ENCODE measurements at places on chromosomes 7 and 10.

DNA sequence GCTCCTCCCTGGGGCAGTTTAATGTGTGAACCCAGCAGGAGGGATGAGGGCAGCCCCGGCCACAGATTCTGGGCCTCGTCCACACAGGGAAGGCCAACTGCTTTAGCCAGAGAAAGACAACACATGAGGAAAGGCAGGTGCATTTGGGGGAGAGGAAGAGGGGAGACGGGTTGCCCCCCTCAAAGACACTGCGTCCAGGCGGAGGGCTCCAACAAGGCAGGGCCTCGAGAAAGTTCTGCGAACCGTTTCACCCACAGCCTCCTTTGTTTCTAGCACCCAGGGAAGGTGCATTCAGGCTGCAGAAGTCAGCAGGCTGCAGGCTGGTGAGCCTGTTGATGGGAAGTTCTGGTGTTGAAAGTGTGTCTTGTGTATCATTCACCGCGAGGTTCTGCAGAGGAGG, 10.1 kb downstream of the FOXL3 start:
- no peak for DNase-seq

DNA sequence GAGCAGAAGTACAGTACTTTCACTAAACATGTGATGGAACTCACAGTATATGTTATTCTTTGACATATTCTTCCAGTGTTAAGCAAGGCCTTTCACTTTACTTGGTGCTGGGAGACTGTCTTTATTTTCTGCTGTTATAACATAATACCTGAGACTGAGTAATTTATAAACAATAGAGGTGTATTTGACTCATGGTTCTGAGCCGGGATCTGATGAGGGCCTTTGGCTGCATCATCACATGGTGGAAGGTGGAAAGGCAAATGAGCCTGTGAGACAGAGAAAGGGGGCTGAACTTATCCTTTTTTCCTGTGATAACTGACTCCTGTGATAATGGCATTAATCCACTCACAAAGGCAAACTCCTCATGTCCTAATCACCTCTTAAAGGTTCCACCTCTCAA, 1.4 kb downstream of the SUPV3L1 start:
- DNase-seq = no peak

DNA sequence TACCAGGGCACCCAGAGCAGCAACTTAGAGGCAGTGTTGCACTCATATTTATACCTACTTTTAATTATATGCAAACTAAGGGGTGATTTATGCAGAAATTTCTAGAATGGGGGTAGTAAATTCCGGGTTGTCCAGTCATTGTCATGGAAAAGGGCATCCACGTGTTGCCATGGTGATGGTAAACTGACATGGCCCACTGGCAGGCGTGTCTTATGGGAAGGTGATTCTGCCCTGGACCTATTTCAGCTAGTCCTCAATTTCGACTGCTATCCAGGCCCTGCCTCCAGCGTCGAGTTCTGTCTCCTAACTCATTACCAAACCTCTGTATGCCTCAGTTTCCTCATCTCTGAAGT, 12.8 kb downstream of the SNX8 start:
- DNase-seq = no peak

DNA sequence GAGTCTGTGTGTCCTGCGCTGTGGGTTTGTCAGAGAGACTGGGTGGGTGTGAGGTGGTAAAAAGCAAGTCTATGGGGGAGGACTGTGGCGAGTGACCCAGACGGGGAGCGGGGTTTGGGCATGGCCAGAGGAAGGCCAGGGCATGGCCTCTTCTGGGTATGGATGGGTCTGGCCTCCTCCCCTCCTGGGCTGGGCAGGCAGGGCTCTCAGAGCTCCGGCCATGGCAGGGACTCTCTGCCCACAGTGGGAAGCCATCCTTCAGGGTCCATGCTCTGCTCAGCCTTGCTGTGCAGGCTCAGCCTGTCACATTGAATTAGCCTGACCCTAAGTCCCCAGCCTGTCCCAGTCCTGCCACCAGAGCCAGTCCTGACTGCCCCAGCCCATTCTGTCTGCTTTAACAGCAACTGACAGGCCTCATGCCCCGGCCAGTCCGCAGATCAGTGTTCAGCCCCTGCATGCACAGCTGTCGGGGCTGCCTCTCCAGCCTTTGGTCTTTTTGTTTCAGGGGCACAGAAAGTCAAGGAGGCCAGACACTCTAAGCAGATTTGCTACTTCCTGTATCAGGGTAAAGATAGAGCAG, 7.9 kb downstream of the ANTXRL start:
- DNase-seq = no peak

- no peak for DNase-seq
These were observed 376 bp downstream of the GNA12 start for GRCh38 chr7:2843711-2844152.

GRCh38 chr7:83921271-83921940, 272.5 kb upstream of the SEMA3E start:
- no peak for DNase-seq

DNA sequence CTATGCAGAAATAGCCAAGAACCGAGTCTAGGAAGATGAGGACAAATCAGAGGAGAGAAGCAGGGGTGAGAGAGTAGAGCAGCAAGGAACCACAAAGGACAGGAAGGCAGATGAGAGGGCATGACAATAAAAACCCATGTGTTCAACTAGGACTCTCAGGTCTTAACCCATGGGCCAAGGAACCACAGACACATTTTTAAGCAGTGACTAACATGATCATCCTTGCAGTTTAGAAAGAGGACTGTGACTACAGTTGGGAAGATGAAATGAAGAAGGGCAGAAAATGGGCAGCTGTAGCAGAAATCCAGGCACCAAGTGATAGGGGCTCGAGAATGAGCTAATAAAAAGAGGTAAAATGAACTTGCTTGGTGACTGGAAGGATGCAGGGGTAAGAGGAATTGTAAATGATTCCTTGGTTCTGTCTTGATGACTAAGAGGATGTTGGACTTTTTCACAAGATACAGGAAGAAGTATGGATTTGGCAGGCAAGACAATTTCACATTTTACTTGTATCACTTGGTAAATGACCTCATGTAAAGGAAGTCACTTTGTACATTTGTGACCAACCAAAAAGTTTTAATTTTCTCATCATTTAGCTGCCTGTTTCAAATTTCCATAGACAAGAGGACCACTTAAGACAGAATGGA, 22.8 kb downstream of the SGMS1 start:
- DNase-seq = no peak

GRCh38 chr10:90193240-90193985, 492.0 kb downstream of the KIF20B start:
- no peak for DNase-seq

GRCh38 chr7:44068054-44068453, 2.7 kb upstream of the PGAM2 start:
- DNase-seq = no peak

- DNase-seq = no peak
These were observed 324.1 kb downstream of the PHF14 start for GRCh38 chr7:11297764-11298163.

- no peak for DNase-seq
These were observed 85.5 kb downstream of the SLC25A13 start for GRCh38 chr7:96236198-96237039.

GRCh38 chr10:97648562-97649404, 8.3 kb downstream of the PI4K2A start:
- no peak for DNase-seq

DNA sequence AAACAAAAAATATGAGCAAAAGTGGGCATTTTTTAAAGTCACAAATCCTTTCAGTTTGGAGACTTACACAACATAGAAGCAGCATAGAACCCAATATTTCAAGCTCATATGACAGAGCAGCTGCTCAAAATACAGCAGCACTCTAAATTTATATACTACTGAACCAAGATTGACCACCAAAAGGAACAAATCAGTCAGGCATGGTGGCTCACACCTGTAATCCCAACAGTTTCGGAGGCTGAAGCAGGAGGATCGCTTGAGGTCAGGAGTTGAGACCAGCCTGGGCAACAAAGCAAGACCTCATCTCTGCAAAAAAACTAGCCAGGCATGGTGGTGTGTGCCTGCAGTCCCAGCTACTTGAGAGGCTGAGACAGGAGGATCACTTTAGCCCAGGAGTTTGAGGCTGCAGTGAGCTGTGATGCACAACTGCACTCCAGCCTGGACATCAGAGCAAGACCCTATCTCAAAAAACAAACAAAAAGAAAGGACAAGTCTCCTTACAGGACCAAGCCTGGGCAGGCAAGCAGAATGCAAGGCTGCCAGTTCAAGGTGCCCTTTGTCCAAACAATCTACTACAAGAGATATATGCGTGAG, 40.0 kb downstream of the PARD3 start:
- DNase-seq = no peak

GRCh38 chr10:82319562-82319961, 444.6 kb downstream of the NRG3 start:
- DNase-seq = no peak

- DNase-seq = no peak
These were observed 1167.7 kb downstream of the XPNPEP1 start for GRCh38 chr10:108755646-108756045.

DNA sequence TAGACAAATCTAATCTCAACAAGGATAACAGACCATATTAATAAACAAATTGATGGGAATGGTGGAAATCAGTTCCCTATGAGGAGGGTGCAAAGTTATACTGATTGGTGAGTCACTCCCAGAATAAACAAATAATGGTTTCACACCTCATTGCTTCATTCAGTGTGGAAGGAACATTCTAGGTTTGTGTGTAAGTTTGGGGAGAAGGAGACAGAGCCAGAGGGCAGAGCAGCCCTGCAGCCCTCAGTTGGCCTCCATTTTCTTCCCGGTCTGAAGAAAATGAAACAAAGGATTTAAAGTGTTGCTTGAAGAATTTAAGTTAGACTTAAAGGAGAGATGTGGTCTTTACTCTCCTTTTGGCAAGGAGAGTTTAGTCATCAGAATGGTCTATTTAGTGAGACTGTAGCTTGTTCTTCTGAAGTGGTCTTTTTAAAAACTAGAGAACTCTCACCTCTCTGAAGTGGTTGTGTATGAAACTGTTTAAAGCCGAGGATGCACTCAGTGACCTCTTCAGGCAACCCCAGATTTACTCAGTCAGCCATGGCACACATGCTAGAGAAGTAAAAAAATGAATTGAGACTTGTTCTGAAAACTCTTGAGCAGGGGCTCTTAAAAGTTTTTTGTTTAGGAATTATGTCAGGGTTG, 27.2 kb downstream of the IKZF1 start:
- DNase-seq = no peak

DNA sequence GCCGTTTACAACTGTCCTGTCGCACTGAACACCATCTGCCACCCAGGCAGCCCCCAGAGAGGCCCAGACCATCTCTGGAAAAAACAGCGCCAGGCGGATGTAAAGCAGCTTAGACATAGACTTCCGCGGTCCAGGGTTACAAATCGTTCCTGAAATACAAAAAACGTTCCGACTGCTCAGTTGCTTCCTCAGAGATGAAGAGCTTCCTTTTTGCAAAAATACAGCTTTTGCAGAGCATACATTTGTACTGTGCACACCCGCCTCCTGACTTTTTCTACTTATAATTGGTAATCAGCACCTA, 11.4 kb downstream of the DAGLB start:
- DNase-seq = no peak

- DNase-seq = no peak
These were observed 9.4 kb upstream of the ZDHHC4 start for GRCh38 chr7:6567886-6568285.

DNA sequence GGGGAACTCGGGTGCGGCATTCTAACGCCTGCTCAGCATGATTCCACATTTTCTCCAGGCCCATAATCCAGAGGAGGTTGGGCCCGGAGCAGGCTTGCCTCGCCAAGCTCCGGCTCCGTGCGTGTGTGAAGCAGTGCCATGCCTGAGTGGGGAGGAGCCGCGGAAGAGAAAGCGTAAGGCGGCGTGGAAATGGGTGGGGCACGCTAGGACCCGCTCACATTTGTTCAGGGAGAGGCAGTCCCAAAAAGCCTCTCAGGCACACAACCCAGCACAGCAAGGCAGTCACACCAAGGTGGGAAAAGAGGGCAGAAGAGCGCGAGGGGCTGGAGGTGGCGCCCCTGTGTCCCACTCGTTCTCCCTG, 695 bp upstream of the VDAC2 start:
- peak; percentile 56 for DNase-seq

DNA sequence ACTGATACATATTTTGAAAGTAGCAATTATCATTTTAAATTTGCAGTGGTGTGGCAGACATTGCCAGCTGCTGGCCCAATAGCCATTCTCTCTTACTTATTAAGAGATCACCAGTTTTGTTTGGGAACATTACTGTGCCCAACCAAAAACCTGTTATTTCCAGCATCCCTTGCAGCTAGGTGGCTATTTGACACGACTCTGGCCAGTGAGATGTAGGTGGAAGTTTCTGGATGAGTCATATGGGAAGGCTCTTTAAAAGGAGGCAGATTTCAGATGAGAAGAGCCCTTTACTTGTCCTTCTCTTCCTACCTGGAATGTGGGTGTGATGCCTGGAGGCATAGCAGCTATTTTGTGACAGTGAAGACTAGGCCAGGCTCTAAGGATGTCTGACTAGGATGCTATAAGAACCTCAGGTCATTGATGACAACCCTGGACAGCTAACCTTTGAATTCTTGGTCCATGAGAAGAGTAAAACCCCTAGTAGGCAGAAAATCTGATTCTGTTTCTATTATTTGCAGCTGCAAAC, 77.9 kb downstream of the CARD11 start:
- DNase-seq = no peak

DNA sequence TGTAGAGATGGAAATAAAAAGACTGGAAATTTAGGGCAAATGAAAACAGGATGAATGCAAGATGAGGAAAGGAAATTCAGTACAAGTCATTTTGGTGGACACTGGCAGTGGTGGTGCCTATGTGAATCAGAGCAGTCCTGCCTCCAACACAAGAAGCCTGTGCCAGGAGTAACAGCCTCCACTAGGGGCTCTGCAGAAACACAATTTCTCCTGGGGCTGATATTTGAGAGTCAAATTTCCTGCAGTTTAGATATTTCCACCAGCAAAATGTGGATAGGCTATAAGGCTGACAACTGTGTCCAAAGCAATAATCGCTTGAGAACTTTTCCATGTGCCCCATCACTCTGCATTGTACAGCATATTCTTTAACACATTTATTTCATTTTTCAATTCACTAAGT, 4.7 kb upstream of the PLXDC2 start:
- DNase-seq = no peak

DNA sequence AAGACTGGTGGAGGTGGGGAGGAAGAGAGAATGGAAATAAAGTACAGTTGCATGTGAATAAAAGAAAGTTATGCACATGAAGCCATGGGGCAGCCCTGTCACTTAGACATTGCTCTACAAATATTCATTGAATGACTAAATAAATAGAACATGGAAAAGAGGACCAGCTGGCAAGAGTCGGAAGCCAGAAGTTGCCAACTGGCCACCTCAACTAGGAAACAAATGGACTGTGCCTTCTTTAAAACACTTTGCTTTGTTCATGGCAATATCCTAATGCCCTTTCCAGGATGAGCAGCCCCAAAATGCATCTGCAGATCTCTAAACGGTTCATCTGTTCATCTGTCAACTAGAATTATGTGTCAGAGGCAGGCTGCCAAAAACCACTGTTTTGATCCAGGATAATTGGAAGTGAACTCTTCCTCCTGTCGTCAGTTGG, 157.3 kb downstream of the NOC3L start:
- no peak for DNase-seq

DNA sequence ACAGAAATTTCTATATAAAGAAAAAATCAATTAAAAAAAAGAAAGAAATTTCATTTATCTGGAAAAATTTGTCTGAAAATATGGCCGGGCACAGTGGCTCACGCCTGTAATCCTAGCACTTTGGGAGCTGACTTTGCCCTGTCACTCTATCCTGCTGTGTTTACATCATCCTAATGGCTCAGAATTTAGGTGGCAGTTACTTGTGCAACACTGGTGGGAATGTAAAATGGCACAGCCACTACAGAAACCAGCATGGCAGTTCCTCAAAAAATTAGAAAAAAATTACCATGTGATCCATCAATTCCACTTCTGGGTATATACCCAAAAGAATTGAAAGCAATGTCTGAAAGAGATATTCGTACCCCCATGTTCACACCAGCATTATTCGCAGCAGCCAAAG, 405.2 kb upstream of the AUTS2 start:
- no peak for DNase-seq

Measured in activated CD8-positive, alpha-beta memory T cell treated with anti-CD3 and anti-CD28 coated beads for 1 hour (primary cell).